ENCODE measurements at places on chromosomes 6 and 20. TPM values are rescaled to one million over a fixed set of nuclear protein-coding genes. Genes with fewer than 3 reads are reported as not detected.

Gene TMEM239
- not detected for total RNA-seq

Gene MC3R
- not detected for total RNA-seq

Gene OR2J3
- total RNA-seq, result not detected

Gene SASH1
- total RNA-seq, result 3.0 TPM

Gene BPIFA3
- not detected for total RNA-seq

Gene ANKRD66
- not detected for total RNA-seq

Gene PRDM13
- 1.0 TPM for total RNA-seq

Gene AVP
- total RNA-seq, result not detected

Gene MYB
- 0.73 TPM for total RNA-seq

Gene SLCO4A1
- 10.3 TPM for total RNA-seq

Gene PKIB
- 0.74 TPM for total RNA-seq

Gene PKIG
- total RNA-seq, result 35.4 TPM

Gene RRAGD
- total RNA-seq, result 3.6 TPM

Gene BTN1A1
- total RNA-seq, result not detected

Gene FAM83B
- 0.03 TPM for total RNA-seq

Gene KIAA0408
- 5.6 TPM for total RNA-seq

Gene WFDC5
- total RNA-seq, result not detected

Gene VSX1
- 1.3 TPM for total RNA-seq

Gene MTHFD1L
- 40.5 TPM for total RNA-seq

Gene MAS1
- total RNA-seq, result not detected

Gene PTCRA
- not detected for total RNA-seq

Gene STMN3
- 8.0 TPM for total RNA-seq

Gene SIRT5
- 4.6 TPM for total RNA-seq

Gene COL21A1
- total RNA-seq, result 0.56 TPM

Gene SPATA2
- total RNA-seq, result 8.9 TPM

Gene SYCP2L
- total RNA-seq, result 2.4 TPM

Gene PSMB9
- 22.0 TPM for total RNA-seq

Gene CUL7
- 8.6 TPM for total RNA-seq

Gene KIAA1755
- 0.18 TPM for total RNA-seq

Gene TSPO2
- not detected for total RNA-seq

Gene TTLL9
- not detected for total RNA-seq

Gene PNPLA1
- not detected for total RNA-seq

Gene SAPCD1
- total RNA-seq, result 3.7 TPM

Gene XKR7
- total RNA-seq, result not detected

Gene DNAJC5
- total RNA-seq, result 30.4 TPM

Gene RNF8
- total RNA-seq, result 27.3 TPM
